ENCODE measurements at places on chromosomes 2 and 18.

DNA sequence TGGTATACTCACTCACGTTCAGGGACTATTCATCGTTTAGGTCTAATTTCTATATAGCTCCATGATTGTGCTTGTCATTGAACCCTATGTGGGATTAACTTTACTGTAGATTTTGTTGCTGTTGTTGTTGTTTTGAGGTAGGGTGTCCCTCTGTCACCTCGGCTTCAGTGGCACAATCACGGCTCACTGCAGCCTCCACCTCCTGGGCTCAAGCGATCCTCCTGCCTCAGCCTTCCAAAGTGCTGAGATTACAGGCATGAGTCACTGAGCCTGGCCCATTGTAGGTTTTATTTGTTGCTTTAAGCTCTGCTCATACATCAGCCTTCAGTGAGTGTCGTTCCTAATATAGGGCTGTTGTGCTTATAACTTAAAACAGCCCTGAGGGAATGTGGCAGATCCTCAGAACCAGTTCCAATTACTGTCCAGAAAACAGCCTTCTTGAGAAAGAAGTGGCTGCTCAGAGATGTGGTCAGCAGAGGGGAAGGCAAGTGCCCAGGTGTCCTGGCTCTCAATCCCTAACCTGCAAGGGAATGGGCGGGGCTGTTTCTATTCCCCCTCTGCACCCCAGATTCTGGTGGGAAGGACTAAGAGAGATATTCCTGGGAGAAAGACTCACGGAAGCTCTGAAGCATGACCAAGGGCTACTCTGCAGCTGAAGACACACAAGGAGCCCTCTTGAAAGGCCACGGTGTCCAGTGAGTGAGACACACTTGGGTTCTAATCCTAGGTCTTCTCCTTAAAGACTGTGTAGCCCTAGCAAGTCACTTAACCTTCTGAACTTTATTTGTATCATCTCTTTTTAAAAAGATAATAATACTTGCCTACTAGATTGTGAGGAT lies 79.6 kb upstream of the LCLAT1 start:
- DNase-seq = no peak

GRCh38 chr18:74360852-74361655 lies 45.4 kb downstream of the C18orf63 start:
- no peak for DNase-seq

DNA sequence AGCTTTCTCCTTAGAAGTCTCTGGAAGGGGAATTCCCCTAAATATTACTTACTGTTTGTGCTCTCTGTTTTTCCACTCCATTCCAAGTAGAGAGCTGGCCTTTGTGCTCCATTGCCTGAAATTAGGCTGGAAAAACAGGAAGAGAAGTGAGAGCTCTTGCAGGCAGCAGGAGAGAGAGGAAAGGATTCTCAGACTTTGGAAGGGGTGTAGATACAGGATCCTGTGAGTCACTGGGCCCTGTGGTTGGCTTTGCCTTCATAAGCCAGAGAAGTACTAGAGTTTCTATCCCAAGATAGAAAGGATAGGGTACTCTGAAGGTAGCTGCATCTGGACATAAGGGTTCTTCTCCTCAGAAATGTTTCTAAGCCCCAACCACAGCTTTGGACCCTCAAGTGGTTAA lies 188.9 kb downstream of the CMPK2 start:
- no peak for DNase-seq

DNA sequence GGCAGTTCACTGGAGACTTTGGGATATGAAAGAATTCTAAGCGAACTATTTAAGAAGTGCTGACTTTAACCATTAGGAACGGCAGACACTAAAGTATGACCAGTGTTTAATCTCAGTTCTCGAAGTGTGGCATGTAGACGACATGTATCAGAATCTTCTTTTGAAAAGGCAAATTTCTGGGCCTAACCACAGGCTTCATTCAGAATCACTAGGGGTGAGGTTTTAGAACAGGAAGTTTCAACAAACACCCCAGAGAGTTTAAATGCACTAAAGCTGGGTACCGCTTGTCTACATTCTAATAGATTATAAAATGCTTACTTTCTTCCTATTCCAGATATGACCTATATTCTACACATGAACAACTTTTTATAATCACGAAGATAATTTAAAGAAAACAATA lies 180.3 kb downstream of the ANKRD44 start:
- DNase-seq = no peak

GRCh38 chr2:226578879-226579278 lies 220.7 kb downstream of the IRS1 start:
- peak; percentile 48 for DNase-seq

DNA sequence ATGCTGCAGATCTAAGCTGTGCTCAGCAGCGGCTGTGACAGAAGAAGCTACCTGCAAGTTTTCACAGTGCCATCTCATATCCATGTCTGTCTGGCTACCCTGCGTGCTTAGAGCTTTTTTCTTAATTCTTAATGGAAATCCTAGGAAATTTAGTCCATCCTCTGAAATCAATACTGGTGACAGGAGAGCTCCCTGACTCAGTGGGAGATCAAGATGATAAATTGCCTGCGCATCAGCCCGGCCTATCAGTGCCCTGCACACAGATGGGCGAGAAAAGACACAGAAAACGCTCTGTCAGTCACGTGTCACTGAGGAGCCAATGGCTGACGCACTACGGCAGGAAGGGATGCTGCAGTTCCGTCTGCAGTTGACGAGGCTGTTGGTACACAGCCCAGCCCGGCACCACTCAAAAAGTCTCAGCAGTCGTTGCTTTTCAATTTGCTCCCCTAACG lies 819.6 kb upstream of the FSHR start:
- DNase-seq = no peak

GRCh38 chr18:48363175-48363574 lies 46.0 kb downstream of the ZBTB7C start:
- DNase-seq = no peak

GRCh38 chr18:68604256-68604655 lies 110.7 kb downstream of the TMX3 start:
- DNase-seq = no peak

- DNase-seq = no peak
Measured at GRCh38 chr18:48402953-48403352, 6.2 kb downstream of the ZBTB7C start.

- DNase-seq = no peak
Measured at GRCh38 chr2:29011418-29012060, 30.4 kb downstream of the TOGARAM2 start.

DNA sequence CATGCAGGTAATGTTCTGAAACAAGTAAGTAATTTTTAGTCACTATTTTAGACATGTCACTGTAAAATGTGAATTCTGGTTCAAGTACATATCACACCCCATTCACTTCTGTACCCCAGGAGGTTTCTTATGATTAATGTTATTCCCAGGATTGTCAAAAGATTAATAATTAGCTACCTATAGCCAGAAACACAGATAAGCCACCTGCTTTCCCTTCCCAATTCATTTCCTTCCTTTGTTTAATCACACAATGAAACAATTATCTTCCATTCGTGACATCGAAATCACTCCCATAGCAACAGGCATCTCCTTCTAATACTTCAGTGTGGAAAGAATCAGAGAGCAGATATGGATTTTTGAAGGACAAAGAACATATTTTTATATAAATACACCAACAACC lies 1650.3 kb upstream of the CELF4 start:
- no peak for DNase-seq

- DNase-seq = no peak
Measured at GRCh38 chr2:203878063-203878462, 10.5 kb downstream of the CTLA4 start.

DNA sequence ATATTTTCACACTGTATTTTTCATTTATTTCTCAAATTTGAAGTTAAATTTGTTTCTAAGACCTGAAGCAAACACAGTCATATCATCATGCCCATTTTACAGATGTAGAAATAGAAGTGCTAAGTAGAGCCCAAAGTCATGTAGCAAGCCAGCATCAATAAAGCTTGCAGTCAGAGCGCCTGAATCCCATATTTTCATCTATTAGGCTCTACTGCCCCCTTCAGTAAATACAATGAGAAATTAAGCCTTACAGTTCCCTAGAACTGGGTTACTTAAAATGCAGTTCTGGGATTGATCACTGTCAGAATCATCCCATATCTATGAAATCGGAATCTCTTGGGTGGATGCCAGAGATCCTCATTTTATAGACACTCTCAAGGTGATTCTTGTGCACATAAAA lies 419.9 kb downstream of the TGIF1 start:
- DNase-seq = no peak

GRCh38 chr2:180334514-180334913 lies 327.4 kb upstream of the CWC22 start:
- DNase-seq = no peak

- DNase-seq = no peak
Measured at GRCh38 chr2:108586631-108587030, 52.4 kb downstream of the LIMS1 start.

DNA sequence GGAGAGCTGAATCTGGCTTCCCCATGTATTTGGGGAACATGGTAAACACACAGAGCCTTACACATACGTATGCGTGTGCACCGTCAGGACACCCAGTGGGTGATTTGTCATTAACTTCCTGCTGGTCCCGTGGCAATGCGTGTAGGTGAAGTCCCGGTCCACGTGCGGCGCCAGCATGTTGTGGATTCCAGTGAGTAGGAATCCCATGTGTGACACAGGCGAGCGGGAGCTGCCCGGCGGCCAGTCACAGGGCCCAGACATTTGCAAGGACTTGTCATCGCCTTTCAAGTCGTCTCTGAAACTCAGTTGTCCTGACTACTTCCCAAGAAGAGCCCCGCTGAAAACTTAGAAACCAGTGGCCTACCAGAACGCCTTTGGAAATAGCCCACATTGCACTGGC lies 102.0 kb downstream of the RNF144A start:
- no peak for DNase-seq

DNA sequence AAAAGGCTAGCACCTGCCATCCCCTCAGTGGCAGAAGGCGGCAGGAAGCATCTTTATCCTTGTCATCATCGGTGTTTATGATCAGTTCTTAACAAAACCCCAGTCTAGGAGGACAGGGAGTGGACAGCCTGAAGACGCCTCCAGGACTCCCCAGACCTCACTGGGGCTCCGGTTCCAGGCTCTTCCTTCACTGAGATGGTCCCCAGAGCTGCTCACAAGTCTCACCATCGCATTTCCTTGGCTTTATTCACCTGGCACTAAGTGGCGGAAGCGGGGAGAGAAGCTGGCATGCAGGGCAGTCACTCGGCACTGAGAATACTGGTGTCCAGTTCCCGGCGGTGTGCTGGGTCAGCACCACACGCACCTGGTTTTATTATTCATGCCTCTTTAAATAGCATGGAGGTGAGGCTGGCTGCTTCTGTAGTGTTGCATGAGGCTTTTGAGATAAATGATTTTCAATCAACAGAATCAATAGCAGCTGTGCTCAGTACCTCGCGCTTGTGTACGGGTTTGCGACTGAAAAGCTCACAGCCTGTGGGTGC lies 68.7 kb downstream of the CABLES1 start:
- DNase-seq = no peak

DNA sequence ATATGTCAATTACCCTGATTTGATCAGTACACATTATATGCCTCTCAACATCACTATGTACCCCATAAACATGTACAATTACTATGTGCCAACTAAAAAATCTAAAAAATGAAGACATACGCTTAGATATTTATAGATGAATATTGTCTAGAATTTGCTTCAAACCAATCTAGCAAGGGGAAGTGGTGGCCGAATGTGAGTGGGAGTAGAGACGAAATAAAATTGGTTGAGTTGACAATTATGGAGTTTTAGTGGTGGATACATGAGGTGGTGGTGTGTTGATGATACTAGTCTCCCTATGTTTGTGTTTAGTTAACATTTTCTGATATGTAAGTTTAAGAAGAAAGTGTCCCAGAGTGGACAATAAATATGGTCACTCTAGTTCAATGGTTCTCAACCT lies 49.0 kb downstream of the SDC1 start:
- DNase-seq = no peak

GRCh38 chr2:191691016-191691735 lies 13.2 kb downstream of the NABP1 start:
- DNase-seq = peak; percentile 54

- DNase-seq = no peak
Measured at GRCh38 chr2:57460396-57461276, 586.0 kb upstream of the VRK2 start.

- DNase-seq = no peak
Measured at GRCh38 chr18:44149706-44150105, 531.0 kb upstream of the SETBP1 start.

DNA sequence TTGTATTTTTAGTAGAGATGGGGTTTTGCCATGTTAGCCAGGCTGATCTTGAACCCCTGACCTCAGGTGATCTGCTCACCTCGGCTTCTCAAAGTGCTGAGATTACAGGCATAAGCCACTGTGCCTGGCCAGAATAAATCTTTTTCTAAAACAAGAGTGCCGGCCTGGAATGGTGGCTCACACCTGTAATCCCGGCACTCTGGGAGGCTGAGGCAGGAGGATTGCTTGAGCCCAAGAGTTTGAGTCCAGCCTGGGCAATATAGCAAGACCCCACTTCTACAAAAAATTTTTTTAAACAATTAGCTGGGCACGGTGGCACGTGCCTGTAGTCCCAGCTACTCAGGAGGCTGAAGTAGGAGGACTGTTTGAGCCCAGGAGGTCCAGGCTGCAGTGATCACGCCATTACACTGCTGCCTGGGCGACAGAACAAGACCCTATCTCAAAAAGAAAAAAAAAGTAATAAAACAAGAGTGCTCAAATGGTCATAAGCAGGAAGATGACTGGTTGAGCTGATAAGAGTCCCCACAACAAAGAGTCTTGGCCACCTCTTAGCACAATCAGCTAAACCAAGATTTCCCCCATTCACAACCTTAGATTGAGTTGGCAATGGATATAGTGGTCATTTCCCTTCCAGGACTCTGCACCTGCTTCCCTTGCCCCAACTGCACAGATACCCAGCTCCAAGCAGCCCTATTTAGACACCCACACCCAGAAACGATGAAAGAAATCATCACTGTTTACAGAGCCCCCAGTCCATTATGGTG lies 5.8 kb upstream of the UCN start:
- no peak for DNase-seq

- DNase-seq = no peak
Measured at GRCh38 chr2:190948671-190949070, 65.3 kb downstream of the STAT1 start.

DNA sequence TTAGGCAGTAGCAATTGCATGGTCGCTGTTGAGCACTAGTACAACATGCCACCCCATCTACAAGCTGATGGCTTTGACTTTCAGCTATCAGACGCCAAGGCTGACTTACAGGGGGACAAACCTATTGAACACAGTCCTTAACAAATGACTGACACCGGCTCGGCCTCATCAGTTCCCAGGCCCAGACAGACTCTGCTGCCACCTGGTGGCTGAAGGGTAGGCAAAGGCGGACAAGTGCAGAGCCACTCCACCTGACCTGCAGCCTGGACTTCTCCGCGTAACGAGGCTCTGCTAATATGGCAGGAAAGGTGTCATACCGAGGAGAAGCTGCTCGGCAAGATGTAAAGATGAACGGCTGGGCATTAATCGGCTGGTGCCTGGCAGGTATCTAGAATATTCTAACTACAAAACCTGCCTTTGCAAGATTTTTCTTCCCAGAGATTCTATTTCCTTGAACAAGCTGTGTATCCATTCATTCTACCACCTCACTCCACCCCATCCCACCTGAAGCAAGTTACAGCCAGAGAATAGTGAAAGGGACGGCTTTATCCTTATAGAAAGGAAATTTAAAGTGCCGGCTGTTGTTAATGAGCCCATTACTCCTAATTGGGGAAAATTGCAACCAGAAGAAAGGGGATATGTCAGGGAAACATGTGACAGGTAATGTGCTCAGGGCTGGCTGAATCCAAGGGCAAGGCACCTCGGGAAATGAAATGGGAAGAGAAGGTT lies 67.4 kb downstream of the STEAP3 start:
- DNase-seq = no peak

GRCh38 chr18:63079114-63079513 lies 240.5 kb downstream of the BCL2 start:
- DNase-seq = no peak

- no peak for DNase-seq
Measured at GRCh38 chr2:132417430-132418035, 928 bp downstream of the GPR39 start.

Data from SW 1271 (cell line).